ENCODE measurements at places on chromosomes 11 and 22. TPM values are rescaled to one million over a fixed set of nuclear protein-coding genes. Genes with fewer than 3 reads are reported as not detected.
A peak's percentile ranks its signal among the peaks of the same experiment; 100 is the strongest.

DNA sequence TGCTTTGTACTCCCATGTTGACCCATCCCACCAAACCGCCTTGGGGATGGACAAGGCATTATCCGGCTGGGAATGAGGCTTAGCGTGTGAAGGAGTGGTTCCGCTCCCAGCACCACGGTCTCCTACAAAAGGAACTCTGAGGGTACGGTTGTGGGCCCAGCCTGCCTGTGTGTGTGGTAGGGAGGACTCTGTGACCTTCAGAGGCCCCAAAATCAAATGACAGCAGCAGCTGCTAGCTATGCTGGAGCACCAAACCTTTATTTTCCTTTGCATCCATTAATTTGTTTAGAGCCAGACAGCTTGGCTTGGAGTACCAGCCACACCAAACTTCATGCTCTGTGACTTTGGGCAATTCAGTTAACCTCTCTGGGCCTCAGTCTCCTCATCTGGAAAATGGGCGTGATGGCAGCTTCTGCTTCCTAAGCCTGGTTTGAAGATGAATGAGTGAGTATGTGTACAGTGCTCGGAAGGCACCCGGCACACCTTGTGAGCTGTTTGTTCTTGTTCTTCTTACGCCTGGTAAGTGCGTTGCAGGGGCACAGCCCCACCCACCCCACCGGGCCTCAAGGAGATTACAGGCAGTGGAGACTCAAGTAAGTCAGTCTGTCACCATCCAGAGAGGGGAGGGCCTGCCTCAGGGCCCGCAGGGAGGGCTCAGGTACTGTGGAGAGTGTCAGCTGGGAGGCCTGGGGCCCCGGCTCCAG is 25.3 kb downstream of the MB start:
- no peaks in the 10 kb centered on the region for H3K4me1 ChIP-seq
- no peak overlapping the region for H3K4me3 ChIP-seq
- peaks cover 21% of the 10 kb centered on the region for H3K27me3 ChIP-seq
- no peaks in the 10 kb centered on the region for H3K36me3 ChIP-seq

- DNase-seq, result no peak
- no peak overlapping the region for H3K27ac ChIP-seq
- no peaks in the 10 kb centered on the region for H3K4me1 ChIP-seq
- H3K4me3 ChIP-seq, result no peak overlapping the region
- H3K27me3 ChIP-seq, result no peaks in the 10 kb centered on the region
- H3K36me3 ChIP-seq, result no peaks in the 10 kb centered on the region
Measured at GRCh38 chr11:84097186-84097585, 811.0 kb upstream of the CCDC90B start.

- H3K27ac ChIP-seq, result no peak overlapping the region
- H3K4me3 ChIP-seq, result no peak overlapping the region
- DNase-seq, result no peak
- no peaks in the 10 kb centered on the region for H3K27me3 ChIP-seq
Measured at GRCh38 chr11:5928811-5929210, 13.2 kb upstream of the OR56A3 start.

- no peak overlapping the region for H3K4me3 ChIP-seq
- no peak for DNase-seq
- H3K4me1 ChIP-seq, result no peaks in the 10 kb centered on the region
- H3K27me3 ChIP-seq, result peaks cover 62% of the 10 kb centered on the region
- peaks cover 4% of the 10 kb centered on the region for H3K36me3 ChIP-seq
Measured at GRCh38 chr11:33452836-33453624, 195.8 kb downstream of the HIPK3 start.

DNA sequence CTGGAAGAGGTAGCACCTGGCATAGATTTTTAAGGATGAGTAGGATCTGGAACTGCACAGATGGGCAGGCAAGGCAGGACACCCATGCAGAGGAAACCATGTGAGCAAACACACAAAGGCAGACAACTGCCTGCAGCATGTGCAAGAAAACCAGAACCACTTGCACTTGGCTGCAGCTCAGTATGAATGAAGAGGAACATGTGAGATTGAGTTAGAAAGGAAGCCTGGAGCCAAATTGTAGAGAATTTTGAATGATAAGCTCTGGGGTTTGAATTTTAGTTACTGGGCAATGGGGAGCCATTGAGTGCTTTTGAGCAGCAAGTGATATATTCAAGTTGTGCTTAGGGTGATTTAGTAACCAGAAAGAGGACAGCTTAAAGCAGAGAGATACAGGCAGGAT is 583.4 kb downstream of the SOX6 start:
- H3K27ac ChIP-seq, result no peak overlapping the region
- H3K4me1 ChIP-seq, result no peaks in the 10 kb centered on the region
- no peaks in the 10 kb centered on the region for H3K36me3 ChIP-seq
- H3K27me3 ChIP-seq, result peaks cover 20% of the 10 kb centered on the region
- DNase-seq, result no peak

DNA sequence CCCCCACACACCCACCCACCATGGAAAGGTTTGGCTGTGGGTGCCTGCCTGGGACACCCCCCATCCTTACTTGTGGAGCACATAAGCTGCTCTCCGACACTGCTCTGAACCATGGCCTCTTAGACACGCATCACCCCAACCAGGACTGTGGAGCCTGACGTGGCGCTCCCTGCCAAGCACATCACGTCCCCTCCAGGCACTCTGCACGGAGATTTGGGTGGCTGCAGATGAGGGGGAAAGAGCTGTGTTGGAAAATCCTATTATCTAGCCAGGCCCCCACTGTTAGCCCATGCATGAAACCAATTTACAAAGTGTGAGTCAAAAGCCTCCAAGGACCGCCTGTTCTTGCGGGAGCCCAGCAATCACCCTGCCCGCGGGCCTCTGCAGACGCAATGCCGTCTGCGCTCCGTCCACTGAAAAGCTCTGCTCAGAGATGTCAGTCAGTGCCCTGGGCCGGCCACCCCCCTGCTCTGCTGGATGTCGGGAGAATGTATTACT is 163.4 kb upstream of the NECTIN1 start:
- no peak overlapping the region for H3K27ac ChIP-seq
- H3K36me3 ChIP-seq, result no peaks in the 10 kb centered on the region
- DNase-seq, result no peak

DNA sequence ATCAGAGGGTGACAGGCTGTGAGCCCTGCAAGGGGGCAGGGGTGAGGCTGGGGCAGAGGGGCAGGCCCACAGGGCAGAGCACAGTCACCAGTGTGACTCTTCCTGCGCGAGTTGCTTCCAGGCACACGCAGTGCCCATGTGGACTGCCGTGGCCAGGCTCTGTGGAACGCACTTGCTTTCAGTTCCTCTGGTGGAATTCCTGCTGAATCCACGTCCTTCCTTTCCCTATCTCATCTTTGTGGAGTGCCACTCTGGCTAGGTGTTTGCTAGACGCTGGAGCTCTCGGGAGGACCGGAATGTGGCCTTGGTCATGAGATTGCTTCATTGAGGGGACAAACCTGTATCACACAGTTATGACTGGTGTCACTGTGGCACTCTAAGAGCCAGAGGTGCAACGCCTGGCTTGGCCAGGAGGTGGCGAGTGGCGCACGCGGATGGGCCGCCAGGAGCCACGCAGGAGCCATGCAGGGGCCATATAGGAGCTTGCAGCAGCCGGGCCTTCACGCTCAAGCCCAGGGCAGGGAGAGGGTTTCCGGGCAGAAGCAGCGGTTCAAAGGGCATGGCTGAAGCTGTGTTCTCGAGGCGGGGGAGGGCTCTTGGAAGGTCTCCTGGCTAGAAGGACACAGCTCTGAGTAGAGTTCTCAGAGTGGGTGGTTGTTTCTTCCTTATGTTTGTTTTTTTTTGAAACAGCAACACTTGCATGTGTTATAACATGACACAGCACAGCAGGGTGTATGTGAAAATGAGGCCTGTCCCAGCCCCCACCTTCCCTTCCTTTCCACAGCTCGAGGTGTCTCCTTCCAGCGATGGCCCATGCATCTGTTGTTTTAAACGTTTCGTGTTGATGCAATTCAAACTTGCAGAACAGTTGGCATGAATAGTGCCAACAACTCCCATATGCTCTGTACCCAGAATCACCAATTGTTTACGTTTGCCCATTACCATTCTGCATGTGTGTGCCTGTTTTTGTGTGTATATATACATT is 36.2 kb downstream of the TBC1D22A start:
- peak overlapping the region; percentile 92 for H3K27ac ChIP-seq
- H3K27me3 ChIP-seq, result no peaks in the 10 kb centered on the region
- peaks cover 28% of the 10 kb centered on the region for H3K4me1 ChIP-seq
- DNase-seq, result peak; percentile 81
- peak overlapping the region; percentile 57 for H3K4me3 ChIP-seq

DNA sequence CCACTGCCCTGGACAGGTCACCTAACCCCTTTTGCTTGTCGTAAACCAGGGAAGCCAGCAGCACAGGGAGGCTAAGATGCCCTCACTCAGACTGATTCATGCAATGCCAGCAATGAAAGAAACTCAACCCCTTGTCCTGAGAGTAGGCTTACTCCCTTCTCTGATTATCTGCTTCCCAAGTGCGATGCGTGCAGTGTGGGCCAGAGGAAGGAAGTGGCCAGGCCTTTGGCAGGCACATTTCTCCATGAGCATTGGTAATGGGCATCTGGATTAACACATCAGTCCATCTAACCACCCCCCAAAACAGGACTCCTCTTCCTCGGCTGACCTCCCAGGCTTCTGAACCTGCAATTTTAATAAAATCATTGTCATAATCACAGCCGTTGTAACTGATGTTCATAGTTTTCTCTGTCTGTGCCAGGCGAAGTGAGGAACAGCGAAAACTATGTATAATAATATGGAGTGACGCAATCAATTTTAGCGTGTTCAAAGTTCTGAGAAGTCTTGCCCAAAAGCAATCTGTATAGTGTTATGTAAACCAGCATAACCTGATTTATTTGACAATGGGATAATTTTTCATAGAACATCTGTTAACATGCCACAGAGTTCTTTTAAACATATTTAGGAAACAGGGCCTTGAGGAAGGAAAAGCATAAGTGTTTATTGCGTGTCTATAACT is 33.9 kb downstream of the TST start:
- no peaks in the 10 kb centered on the region for H3K4me1 ChIP-seq
- no peaks in the 10 kb centered on the region for H3K36me3 ChIP-seq
- H3K27ac ChIP-seq, result no peak overlapping the region
- peaks cover 39% of the 10 kb centered on the region for H3K27me3 ChIP-seq

GRCh38 chr11:95279921-95280868 is 49.2 kb upstream of the SESN3 start:
- H3K4me3 ChIP-seq, result no peak overlapping the region
- H3K27me3 ChIP-seq, result no peaks in the 10 kb centered on the region
- DNase-seq, result no peak

GRCh38 chr11:13229711-13230318 is 47.8 kb upstream of the BMAL1 start:
- no peak for DNase-seq
- H3K27me3 ChIP-seq, result peaks cover 6% of the 10 kb centered on the region
- no peaks in the 10 kb centered on the region for H3K36me3 ChIP-seq
- H3K27ac ChIP-seq, result no peak overlapping the region
- peaks cover 8% of the 10 kb centered on the region for H3K4me1 ChIP-seq

GRCh38 chr11:65423516-65424204 is 1.1 kb downstream of the NEAT1 start:
- peak overlapping the region; percentile 100 for H3K4me3 ChIP-seq
- DNase-seq, result no peak
- peak overlapping the region; percentile 100 for H3K27ac ChIP-seq
- peaks cover 69% of the 10 kb centered on the region for H3K4me1 ChIP-seq
- no peaks in the 10 kb centered on the region for H3K27me3 ChIP-seq
- peaks cover 25% of the 10 kb centered on the region for H3K36me3 ChIP-seq

GRCh38 chr22:41699264-41700107 is at the start of gene MEI1:
TSS of gene MEI1 (plus strand) at chr22:41699503. CDS start at chr22:41699539, 36 bp downstream.
- peaks cover 14% of the 10 kb centered on the region for H3K4me1 ChIP-seq
- H3K4me3 ChIP-seq, result peak within 1 kb of the TSS; percentile 85
- H3K27ac ChIP-seq, result peak within 1 kb of the TSS; percentile 84
- H3K36me3 ChIP-seq, result no peaks in the 10 kb centered on the region
- peak; percentile 84 for DNase-seq

GRCh38 chr11:111633248-111633647 is 31.0 kb downstream of the SIK2 start:
- peaks cover 26% of the 10 kb centered on the region for H3K4me1 ChIP-seq
- H3K36me3 ChIP-seq, result peaks cover 8% of the 10 kb centered on the region
- peak overlapping the region; percentile 32 for H3K27ac ChIP-seq
- DNase-seq, result no peak
- no peak overlapping the region for H3K4me3 ChIP-seq

GRCh38 chr11:102610200-102610599 is 14.9 kb downstream of the MMP20 start:
- H3K4me3 ChIP-seq, result no peak overlapping the region
- peaks cover 16% of the 10 kb centered on the region for H3K27me3 ChIP-seq
- H3K36me3 ChIP-seq, result peaks cover 5% of the 10 kb centered on the region
- no peak overlapping the region for H3K27ac ChIP-seq
- DNase-seq, result no peak

DNA sequence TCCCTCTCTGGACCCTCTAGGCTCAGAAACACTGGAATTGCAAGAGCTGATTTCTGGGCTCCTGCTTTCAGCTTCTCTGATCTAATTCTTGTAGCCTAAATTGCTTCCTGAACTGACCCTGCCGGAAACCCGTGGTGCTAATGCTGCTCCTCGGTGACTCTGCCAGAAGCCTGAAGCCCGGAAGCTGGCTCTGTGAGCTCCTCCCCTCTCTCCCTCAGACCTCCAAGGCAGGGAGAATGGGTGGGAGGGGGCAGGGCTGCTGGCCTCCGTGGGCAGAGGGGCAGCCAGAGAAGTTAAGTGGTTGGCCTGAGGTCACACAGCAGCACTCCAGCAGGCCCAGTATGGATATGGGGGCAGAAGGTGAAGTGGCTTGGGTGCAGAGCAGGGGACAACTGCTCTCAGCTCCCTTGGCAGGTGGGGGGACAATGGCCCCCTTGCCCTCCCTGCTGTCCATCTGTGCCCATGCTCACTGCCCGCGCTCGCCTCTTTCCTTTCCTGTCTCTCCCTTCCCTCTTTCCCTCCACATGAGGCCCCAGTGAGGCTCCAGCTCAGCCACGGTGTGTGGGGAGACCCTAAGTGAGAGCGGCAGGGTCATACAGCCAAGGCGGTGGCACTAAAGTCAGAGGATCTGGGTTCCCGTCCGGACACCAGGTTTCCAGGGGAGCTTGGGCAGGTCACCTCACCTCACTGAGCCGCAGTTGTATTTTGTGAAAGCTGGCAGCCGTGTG is 16.2 kb downstream of the CAPN5 start:
- H3K27me3 ChIP-seq, result no peaks in the 10 kb centered on the region
- H3K36me3 ChIP-seq, result no peaks in the 10 kb centered on the region
- peak overlapping the region; percentile 85 for H3K27ac ChIP-seq
- peak; percentile 11 for DNase-seq
- peaks cover 14% of the 10 kb centered on the region for H3K4me1 ChIP-seq
- H3K4me3 ChIP-seq, result peak overlapping the region; percentile 83

- no peak for DNase-seq
- H3K4me3 ChIP-seq, result no peak overlapping the region
- H3K4me1 ChIP-seq, result peaks cover 4% of the 10 kb centered on the region
- no peak overlapping the region for H3K27ac ChIP-seq
Measured at GRCh38 chr11:62393061-62393611, 25.7 kb upstream of the SCGB1A1 start.

- H3K36me3 ChIP-seq, result no peaks in the 10 kb centered on the region
- H3K4me3 ChIP-seq, result peak within 1 kb of the TSS; percentile 60
- H3K4me1 ChIP-seq, result peaks cover 14% of the 10 kb centered on the region
- DNase-seq, result peak; percentile 85
- H3K27me3 ChIP-seq, result no peaks in the 10 kb centered on the region
- H3K27ac ChIP-seq, result peak within 1 kb of the TSS; percentile 79
Measured at GRCh38 chr22:37696657-37697537, at the start of gene TRIOBP. TSS of gene TRIOBP (plus strand) at chr22:37697048. CDS start at chr22:37701366, 4,318 bp downstream.

- H3K4me1 ChIP-seq, result peaks cover 40% of the 10 kb centered on the region
- no peaks in the 10 kb centered on the region for H3K27me3 ChIP-seq
- H3K36me3 ChIP-seq, result peaks cover 2% of the 10 kb centered on the region
- peak within 1 kb of the TSS; percentile 95 for H3K27ac ChIP-seq
- peak; percentile 34 for DNase-seq
- H3K4me3 ChIP-seq, result peak within 1 kb of the TSS; percentile 97
Measured at GRCh38 chr22:37674951-37675929, at the start of gene LGALS1. TSS of gene LGALS1 (plus strand) at chr22:37675636. CDS start at chr22:37675703, 67 bp downstream.

Gene SCO2
- total RNA-seq, result 11.3 TPM

Gene TCN1
- total RNA-seq, result 0.55 TPM

Gene CTSW
- 19.7 TPM for total RNA-seq

Gene MYEOV
- total RNA-seq, result 8.9 TPM

Gene OR10D3
- total RNA-seq, result not detected

Gene TRPC6
- total RNA-seq, result not detected

Gene CLP1
- total RNA-seq, result 11.7 TPM

Measured in T-helper 17 cell (primary cell).